ENCODE measurements at places on chromosomes 3 and 15. TPM values are rescaled to one million over a fixed set of nuclear protein-coding genes. Genes with fewer than 3 reads are reported as not detected.

DNA sequence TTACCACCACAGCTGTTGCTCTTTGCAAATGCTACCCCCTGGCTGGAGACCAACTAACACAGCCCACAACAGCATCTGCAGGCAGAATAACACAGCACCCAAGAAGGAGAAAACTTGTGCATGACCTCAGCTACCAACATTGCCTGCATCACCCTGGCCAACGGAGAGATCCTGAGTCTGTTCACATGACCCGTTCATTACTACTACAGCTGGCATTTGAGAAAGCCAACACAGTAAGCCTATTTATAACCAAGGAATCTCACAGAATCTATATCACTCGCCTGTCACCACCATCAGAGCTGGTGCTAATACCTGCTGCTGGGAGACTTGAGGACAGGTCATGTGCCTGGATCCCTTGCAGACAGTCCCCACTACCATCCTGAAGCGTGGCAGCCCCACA, 215.2 kb downstream of the POLQ start:
- no peak overlapping the region for H3K4me3 ChIP-seq
- no peaks in the 10 kb centered on the region for H3K4me1 ChIP-seq
- no peak overlapping the region for H3K27ac ChIP-seq

- DNase-seq: peak; percentile 46
- H3K4me3 ChIP-seq: peak within 1 kb of the TSS; percentile 52
- peaks cover 37% of the 10 kb centered on the region for H3K4me1 ChIP-seq
- H3K27me3 ChIP-seq: peaks cover 67% of the 10 kb centered on the region
- H3K27ac ChIP-seq: peak within 1 kb of the TSS; percentile 57
- H3K36me3 ChIP-seq: no peaks in the 10 kb centered on the region
Measured at GRCh38 chr15:41493205-41493901, at the start of gene ITPKA. TSS of gene ITPKA (plus strand) at chr15:41493874. CDS start at chr15:41493928, 54 bp downstream.

- no peak for DNase-seq
- H3K36me3 ChIP-seq: no peaks in the 10 kb centered on the region
- no peaks in the 10 kb centered on the region for H3K4me1 ChIP-seq
- no peaks in the 10 kb centered on the region for H3K27me3 ChIP-seq
- H3K4me3 ChIP-seq: no peak overlapping the region
Measured at GRCh38 chr3:113496924-113497323, 18.0 kb downstream of the SPICE1 start.

PAQR9 gene
- polyA plus RNA-seq: 2.9 TPM

NAALADL2 gene
- polyA plus RNA-seq: 2.9 TPM

DNA sequence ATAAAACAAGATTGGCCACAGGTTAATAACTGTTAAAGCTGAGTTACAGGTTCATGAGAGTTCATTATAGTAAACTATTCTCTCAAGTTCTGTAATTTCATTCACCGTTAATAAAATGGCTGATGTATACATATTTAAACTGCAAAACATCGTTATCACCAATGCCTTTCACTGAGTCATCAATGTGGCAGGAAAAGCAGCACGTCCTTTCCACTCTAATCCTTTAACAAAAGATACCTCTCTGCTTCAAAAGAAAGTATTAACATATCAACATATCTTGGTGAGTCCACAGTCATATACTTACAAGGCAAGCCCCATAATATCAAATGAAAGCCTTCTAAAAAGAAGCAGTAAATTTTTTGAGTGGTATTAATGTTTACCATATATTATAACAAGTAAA, 54.5 kb downstream of the UACA start:
- no peaks in the 10 kb centered on the region for H3K4me1 ChIP-seq
- no peak overlapping the region for H3K27ac ChIP-seq
- H3K4me3 ChIP-seq: no peak overlapping the region
- H3K27me3 ChIP-seq: no peaks in the 10 kb centered on the region
- H3K36me3 ChIP-seq: no peaks in the 10 kb centered on the region

GRCh38 chr15:98873441-98874218, 134.0 kb downstream of the PGPEP1L start:
- H3K27ac ChIP-seq: no peak overlapping the region
- no peak overlapping the region for H3K4me3 ChIP-seq
- no peaks in the 10 kb centered on the region for H3K36me3 ChIP-seq
- H3K4me1 ChIP-seq: peaks cover 13% of the 10 kb centered on the region
- no peak for DNase-seq

GRCh38 chr15:26690778-26691177, 82.1 kb downstream of the GABRB3 start:
- no peaks in the 10 kb centered on the region for H3K36me3 ChIP-seq
- no peak overlapping the region for H3K4me3 ChIP-seq

- no peak overlapping the region for H3K4me3 ChIP-seq
- no peak for DNase-seq
- H3K27ac ChIP-seq: no peak overlapping the region
- H3K36me3 ChIP-seq: no peaks in the 10 kb centered on the region
Measured at GRCh38 chr3:84893211-84893610, 65.6 kb upstream of the CADM2 start.

MEIS2 gene
- polyA plus RNA-seq: 119 TPM

COLQ gene
- polyA plus RNA-seq: 10.7 TPM

AP3B2 gene
- 138 TPM for polyA plus RNA-seq

LRRC3B gene
- polyA plus RNA-seq: 67.9 TPM

DNA sequence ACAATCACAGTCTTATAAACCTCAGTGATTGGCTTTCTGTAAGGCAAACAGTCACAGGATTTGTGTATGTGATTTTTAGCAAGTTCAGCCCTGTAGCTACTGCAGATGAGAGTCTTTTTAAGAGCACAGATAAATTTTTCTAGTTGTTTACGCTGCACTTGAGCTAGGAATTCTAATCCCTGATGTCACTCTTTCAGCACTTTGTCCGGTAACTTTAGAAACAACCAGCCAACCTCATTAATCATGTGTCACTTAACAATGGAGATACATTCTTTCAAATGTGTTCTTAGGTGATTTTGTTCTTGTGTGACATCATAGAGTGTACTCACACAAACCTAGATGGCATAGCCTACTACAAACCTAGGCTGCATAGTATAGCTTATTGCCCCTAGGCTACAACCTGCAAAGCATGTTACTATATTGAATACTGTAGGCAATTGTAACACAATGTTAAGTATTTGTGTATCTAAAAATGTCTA, 36.8 kb upstream of the GOLGA6L2 start:
- H3K27me3 ChIP-seq: no peaks in the 10 kb centered on the region
- no peak for DNase-seq
- H3K36me3 ChIP-seq: no peaks in the 10 kb centered on the region
- no peak overlapping the region for H3K4me3 ChIP-seq
- H3K4me1 ChIP-seq: no peaks in the 10 kb centered on the region

- peak within 1 kb of the TSS; percentile 56 for H3K4me3 ChIP-seq
- peaks cover 26% of the 10 kb centered on the region for H3K27me3 ChIP-seq
- no peaks in the 10 kb centered on the region for H3K36me3 ChIP-seq
- peak; percentile 67 for DNase-seq
- peak within 1 kb of the TSS; percentile 3 for H3K27ac ChIP-seq
Measured at GRCh38 chr15:63381301-63382204, at the start of gene CA12. TSS of gene CA12 (minus strand) at chr15:63381846. CDS start at chr15:63381720, 126 bp downstream.

STRIT1 gene
- 1.0 TPM for polyA plus RNA-seq

DNA sequence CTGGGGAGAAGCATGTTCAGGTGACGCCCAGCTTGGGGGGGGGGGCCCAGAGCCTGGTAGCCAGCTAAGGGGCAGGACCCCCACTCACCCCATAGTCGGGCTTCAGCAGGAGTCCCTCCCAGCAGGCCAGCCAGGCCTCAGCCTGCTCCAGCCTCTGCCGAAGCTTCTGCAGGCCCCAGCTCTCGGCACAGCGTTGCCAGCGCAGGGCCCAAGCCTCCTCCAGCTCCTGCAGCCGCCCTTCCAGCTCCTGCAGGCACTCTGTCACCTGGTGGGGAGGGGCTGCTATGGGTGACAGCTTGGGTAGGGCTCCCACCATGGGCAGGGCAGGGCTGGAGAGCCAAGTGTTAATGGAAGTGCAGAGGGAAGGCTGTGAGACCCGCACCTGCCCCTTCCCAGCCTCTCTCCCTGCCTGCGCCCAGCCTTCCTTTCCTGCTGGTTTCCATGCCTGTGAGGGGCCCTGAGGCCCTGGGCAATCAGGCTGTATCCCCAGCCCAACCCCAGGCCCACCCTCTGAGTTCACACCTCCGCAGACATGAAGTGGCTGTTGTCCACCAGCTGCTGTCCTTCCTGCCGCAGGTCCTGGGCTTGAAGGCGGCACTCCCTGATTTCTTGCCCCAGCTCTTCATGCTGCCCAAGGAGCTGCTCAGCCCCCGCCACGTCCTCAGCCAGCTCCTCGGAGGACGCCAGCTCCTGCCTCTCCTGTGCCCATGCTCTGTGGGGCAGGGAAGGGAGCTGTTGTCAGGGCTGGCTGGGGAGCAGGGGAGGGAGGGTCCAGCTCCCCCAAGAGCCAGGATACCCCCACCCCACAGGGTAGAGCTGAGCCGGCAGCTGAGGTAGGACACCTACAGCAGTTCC, 14.3 kb downstream of the PLA2G4B start:
- H3K4me1 ChIP-seq: peaks cover 45% of the 10 kb centered on the region
- no peak overlapping the region for H3K27ac ChIP-seq
- no peak for DNase-seq
- no peaks in the 10 kb centered on the region for H3K27me3 ChIP-seq

GRCh38 chr3:78900880-78901279, 866.9 kb downstream of the ROBO1 start:
- no peaks in the 10 kb centered on the region for H3K4me1 ChIP-seq

ACAN gene
- 25.5 TPM for polyA plus RNA-seq

DNA sequence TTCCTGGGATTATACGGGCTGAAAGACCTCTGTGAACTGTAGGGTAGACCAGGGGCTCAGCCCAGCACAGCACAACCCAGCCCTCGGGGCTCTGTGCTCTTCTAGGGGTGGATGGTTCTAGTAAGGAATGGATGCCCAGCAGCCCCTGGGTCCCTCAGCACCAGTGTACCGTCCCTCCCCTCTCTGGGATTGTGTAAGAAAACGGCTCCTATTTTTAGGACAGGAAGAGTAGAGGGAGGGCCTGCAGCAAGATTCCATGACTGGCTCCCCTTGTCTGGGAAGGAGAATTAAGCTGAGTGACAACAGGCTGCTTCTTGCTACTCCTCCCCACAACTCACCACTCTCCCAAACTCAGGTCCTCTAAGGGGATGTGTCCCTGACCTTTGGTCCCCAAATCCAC, 270.8 kb upstream of the TOPAZ1 start:
- no peak overlapping the region for H3K27ac ChIP-seq
- no peak for DNase-seq
- no peak overlapping the region for H3K4me3 ChIP-seq
- no peaks in the 10 kb centered on the region for H3K36me3 ChIP-seq
